SK-N-MC (cell line): ENCODE measurements at places on chromosomes 2 and 18.

GRCh38 chr18:32351032-32351431, 119.7 kb downstream of the GAREM1 start:
- DNase-seq: no peak

- DNase-seq: no peak
Observed at GRCh38 chr2:180002198-180002770, 4.8 kb downstream of the CWC22 start.

GRCh38 chr18:11322006-11322405, 172.6 kb upstream of the PIEZO2 start:
- DNase-seq: no peak

DNA sequence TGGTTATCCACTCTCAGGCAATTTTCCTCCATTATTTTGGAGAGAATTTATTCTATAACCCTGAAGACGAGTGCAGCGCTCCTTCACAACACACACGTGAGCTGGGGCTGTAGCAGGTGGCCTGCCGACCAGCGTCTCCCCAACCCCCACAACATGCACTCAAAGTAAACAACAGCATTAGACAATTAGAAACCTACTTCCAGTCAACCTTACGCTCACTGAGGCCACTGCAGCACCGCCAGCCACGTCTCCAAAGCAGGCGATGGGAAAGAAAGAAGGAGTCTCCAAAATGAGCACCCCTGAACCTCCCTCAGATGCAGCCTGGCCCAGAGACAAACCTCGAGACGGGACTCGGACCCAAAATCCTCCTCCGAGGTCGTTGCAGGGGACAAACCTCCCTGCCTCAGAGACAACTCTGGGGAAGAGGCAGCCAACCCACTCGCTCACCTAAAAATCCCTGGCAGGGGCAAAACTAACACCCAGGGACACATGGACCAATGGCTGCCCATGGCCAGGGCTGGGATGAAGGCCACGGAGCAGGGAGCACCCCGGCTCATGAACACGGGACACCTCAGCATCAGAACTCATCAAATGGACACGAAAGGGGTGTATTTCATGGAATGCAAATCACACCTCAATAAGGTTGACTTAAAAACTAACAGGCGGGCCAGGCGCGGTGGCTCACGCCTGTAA, 2.6 kb downstream of the SLC66A2 start:
- no peak for DNase-seq
